ENCODE measurements at places on chromosomes 7 and 10. TPM values are rescaled to one million over a fixed set of nuclear protein-coding genes. Genes with fewer than 3 reads are reported as not detected.

Gene DLX6
- total RNA-seq: not detected

Gene NRG3
- total RNA-seq: not detected

Gene PLEKHS1
- not detected for total RNA-seq

Gene MYO3A
- not detected for total RNA-seq

Gene SLC13A4
- 0.29 TPM for total RNA-seq

Gene GRIFIN
- not detected for total RNA-seq

Gene PNLIPRP1
- not detected for total RNA-seq

Gene SYT15
- total RNA-seq: 0.74 TPM

Gene HK1
- total RNA-seq: 157 TPM

Gene EBLN1
- total RNA-seq: not detected

Gene SEM1
- 37.2 TPM for total RNA-seq

Gene ZNF117
- 1.1 TPM for total RNA-seq

Gene ASZ1
- total RNA-seq: not detected

Gene TSPAN13
- total RNA-seq: 22.6 TPM

Gene TSPAN12
- total RNA-seq: 0.53 TPM

Gene NANOS1
- 0.33 TPM for total RNA-seq

Gene PTPN20
- not detected for total RNA-seq

Gene GPR141
- not detected for total RNA-seq
